ENCODE measurements at places on chromosomes 12 and 14.
A peak's percentile ranks its signal among the peaks of the same experiment; 100 is the strongest.

DNA sequence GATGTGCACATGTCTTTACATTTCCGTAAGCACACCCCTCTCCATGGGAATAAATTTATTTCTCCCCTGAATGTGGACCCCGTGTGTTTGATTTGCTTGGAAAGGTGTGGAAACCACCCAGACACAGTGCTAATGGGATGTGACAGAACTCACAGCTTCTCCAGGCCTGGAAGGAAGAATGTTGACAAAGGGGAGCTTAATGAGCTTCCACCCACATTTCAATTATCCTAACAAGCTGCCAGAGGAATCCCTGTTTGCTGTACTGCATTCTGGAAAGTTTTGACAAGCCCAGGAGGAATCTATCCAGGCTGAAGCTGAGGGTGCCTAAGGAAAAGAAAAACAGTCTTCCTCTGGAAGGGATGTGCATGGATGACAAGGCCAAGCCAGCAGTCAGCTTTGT, 51.2 kb upstream of the CCDC60 start:
- DNase-seq = no peak

DNA sequence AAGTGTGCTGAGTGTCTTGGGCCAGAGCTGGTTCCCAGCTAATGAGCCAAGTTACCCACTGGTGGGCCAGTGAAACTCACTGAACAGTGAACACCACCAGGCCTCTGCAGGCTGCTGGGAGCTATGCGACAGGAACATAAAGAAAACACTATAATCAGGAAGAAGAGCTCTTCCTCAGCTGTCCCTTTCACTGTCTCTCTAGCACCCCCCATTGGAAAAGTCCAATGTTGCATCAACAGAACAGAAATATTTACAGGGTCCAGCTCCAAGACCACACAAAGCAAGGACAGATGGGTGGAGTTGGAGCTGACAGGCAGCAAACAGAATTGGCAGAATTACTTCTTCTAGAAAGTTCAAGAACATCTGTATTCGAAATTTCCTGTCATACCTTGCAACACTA, 903.6 kb upstream of the TMEM132C start:
- no peak for DNase-seq

DNA sequence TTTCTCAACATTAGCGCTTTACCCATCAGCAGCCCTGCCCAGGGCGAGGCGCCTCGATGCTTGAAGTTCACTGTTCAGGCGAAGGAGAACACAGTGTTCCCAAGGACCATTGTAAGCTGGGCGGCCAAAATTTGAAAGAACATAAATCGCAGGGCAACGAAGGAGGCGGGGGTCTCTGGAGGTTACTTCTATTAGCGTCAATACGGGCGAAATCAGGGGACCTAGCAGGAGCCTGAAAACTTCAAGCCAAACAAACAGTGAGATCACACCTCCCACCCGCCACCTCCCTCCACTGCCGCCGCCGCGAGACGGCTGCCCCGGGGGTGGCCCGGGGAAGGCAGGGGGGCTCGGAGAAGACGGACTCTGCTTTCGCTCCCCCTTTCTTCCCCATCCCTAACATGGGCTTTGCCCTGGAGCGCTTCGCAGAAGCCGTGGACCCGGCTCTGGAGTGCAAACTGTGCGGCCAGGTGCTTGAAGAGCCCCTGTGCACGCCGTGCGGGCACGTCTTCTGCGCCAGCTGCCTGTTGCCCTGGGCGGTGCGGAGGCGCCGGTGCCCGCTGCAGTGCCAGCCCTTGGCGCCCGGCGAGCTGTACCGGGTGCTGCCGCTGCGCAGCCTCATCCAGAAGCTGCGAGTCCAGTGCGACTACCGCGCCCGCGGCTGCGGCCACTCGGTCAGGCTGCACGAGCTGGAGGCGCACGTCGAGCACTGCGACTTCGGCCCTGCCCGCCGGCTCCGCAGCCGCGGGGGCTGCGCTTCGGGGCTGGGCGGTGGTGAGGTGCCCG, at the start of gene PDZRN4:
PDZRN4 (plus strand) TSS at position 263 of the 783 bp plus-strand sequence.
- DNase-seq = no peak

DNA sequence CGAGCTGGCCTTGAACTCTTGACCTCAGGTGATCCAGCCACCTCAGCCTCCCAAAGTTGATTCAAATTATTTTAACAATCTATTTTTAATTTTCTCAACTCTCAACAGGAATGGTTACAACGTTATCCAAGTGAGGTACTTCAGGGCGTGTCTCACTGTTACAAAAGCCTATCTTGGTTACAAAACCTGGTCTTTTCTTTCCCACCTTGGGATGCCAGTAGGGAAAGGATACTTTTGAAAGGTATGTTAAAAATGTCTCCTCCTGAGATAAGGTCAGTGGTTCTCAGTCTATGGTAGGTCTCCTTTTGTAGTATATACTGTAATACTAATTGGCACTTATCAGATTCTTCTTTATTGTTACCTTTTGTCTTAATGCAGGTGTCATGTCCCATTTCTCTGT, 4.9 kb downstream of the SPTSSA start:
- no peak for DNase-seq

DNA sequence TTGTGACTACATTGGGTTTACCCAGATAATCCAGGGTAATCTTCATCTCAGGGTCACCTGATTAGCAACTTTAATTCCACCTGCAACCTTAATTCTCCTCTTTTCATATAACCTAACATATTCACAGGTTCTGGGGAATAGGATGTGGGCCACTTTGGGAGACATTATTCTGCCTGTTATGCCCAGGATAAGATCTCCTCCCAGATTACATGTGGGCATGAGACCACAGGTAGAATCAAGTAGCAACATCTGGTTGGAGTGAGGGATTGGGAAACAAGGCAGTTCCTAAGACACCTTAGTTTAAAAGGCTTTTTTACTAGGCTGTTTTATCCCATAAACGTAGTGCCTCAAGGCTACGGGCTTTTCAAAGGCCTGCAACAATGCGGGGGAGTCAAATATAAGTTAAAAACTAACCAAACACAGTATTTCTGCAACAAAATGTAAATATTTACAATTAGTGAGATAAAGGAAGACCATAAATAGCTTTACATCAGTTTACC, 181.5 kb downstream of the FOXA1 start:
- no peak for DNase-seq

GRCh38 chr14:23665302-23666016, 29.3 kb downstream of the DHRS2 start:
- no peak for DNase-seq

DNA sequence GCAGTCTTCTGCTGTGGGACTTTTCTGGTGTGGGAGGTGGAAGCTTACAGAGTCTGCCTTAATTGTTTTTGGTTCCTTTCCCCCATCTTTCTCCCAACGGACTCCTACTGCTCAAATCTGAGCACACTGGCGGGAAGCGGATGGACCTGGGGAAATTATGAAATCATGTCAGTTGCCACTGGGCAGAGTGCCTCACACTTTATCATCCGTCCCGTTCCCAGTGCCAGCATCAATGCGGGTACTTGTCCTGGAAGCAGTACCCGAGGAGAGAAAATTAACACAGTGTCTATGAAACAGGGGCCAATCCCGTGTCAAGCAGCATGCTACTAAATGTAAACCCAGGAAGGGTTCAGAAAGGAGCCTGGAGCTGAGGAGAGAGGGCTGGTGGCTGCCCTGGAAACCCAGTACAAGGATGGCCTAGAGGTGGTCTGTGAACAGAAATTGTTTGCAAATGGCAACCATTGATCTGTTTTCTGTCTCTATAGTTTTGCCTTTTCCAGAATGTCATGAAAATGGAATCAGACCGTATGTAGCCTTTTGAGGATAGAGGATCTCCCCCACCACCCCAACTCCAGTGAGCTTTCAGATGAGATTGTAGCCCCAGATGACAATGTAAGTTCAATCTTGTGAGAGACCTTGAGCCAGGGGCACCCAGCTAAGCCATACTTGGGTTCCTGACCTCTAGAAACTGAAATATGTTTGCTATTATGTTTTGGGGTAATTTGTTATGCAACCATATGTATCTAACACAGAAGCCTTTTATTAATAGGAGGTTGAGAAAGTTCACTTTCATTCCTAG, 908 bp upstream of the CDKL1 start:
- DNase-seq = no peak

- no peak for DNase-seq
Measured at GRCh38 chr12:123949770-123950165, 22.9 kb downstream of the CCDC92 start.

- DNase-seq = no peak
Measured at GRCh38 chr12:108477055-108477880, 37.8 kb upstream of the FICD start.

- DNase-seq = no peak
Measured at GRCh38 chr14:31258427-31259039, 50.9 kb upstream of the HECTD1 start.

- DNase-seq = no peak
Measured at GRCh38 chr12:104154806-104155205, 16.8 kb upstream of the NFYB start.

- no peak for DNase-seq
Measured at GRCh38 chr14:74389980-74390379, 36.0 kb downstream of the SYNDIG1L start.

DNA sequence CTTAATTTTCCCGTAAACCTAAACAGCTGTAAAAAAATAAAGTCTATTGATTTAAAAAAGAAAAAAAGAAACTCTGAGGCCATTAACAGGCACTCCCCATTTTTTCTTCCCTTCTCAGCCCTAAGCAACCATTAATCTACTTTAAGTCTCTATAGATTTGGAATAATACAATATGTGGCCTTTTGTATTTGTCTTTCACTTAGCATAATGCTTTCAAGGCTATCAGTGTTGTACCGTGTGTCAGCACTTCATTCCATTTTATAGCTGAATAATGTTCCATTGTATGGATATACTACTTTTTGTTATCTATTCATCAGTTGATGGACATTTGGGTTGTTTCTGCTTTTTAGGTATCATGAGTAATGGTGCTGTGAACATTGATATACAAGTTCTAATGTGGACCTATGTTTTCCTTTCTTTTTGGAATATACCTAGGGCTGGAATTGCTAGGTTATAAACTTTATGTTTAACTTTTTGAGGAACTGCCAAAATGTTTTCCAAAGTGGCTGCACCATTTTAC, 15.7 kb downstream of the CREBL2 start:
- DNase-seq = no peak

DNA sequence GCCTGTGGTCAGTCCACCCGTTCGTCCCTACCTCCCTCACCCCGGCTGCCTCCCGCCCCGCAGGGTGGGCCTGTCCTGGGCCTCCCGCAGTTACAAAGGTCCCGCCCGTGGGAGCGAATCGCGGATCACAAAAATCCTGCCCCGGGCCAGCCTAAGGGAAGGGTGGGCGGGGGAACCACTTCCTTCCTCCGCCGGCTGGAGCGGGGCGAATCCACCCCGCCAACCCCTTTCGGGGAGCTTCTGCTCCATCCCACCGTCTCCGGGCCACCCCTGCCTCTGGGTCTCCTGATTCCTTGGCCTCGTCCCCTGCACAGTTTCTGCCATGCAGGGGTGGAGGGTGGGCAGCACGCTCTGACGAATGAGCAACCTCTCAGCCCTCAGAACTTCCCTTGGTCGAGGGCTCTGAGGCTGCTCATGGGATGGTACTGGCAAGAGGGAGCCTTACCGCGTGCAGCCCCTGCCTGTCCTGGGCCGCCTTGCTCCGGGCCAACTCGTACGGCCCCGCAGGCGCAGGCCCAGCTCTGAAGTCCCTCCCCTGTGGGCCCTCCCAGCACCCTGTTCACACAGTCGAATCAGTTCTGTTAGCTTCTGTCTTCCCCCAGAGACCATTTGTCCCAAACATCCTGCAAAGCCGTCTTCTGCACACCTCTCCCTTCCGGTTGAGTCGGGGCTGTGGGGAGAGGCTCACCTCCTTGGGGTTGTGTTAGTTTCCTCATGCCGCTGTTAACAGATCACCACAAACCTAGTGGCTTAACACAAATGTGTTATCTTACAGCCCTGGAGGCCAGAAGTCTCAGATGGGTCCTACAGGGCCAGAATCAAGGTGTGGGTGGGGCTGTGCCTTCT, 589 bp upstream of the HVCN1 start:
- DNase-seq = peak; percentile 57

Measured in CD4-positive, alpha-beta T cell treated with Interleukin-12 subunit alpha and Interleukin-12 subunit beta, for 1 hour (primary cell).